ENCODE measurements at places on chromosomes 6 and 20.

- no peak for DNase-seq
Measured at GRCh38 chr6:37054171-37054570, 48.7 kb downstream of the FGD2 start.

DNA sequence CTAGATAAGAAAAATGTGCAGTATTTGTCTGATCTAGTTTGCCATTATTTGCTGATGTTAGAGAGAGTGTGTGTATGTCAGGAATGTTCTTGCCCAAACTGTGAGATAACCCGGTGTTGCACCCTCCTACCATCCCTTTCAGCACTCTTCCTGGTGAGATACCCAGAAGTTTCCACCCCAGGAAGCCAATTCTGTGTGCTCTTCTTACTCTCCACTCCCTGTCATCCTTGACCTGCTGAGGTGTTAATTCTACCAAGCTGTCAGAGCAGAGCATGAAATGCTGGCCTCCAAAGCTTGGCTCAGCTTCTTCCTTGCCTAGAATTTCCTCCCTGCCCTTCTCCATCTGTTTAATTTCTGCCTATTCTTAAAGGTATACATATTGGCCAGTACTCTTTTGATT is 237.3 kb upstream of the CNR1 start:
- no peak for DNase-seq

GRCh38 chr6:68497927-68498326 is 137.2 kb upstream of the ADGRB3 start:
- no peak for DNase-seq

DNA sequence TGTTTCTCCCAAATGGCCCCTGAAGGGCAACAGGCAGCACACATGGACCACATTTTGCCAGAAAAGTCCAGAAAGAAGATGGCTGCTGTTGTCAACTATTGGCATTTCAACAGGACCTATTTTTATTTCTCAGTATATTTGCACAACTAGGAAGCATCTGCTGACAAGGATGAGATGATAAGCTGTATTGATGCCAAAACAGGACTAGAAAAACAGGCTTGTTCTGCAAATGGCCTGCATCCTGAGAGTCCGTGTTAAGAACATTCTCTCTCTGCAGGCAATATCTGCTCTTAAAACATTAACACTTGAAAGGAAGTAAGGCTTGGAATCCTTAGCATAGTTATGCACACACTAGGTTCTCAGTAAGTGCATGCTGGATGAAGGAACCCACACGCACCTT is 283.7 kb downstream of the ESR1 start:
- DNase-seq = no peak

DNA sequence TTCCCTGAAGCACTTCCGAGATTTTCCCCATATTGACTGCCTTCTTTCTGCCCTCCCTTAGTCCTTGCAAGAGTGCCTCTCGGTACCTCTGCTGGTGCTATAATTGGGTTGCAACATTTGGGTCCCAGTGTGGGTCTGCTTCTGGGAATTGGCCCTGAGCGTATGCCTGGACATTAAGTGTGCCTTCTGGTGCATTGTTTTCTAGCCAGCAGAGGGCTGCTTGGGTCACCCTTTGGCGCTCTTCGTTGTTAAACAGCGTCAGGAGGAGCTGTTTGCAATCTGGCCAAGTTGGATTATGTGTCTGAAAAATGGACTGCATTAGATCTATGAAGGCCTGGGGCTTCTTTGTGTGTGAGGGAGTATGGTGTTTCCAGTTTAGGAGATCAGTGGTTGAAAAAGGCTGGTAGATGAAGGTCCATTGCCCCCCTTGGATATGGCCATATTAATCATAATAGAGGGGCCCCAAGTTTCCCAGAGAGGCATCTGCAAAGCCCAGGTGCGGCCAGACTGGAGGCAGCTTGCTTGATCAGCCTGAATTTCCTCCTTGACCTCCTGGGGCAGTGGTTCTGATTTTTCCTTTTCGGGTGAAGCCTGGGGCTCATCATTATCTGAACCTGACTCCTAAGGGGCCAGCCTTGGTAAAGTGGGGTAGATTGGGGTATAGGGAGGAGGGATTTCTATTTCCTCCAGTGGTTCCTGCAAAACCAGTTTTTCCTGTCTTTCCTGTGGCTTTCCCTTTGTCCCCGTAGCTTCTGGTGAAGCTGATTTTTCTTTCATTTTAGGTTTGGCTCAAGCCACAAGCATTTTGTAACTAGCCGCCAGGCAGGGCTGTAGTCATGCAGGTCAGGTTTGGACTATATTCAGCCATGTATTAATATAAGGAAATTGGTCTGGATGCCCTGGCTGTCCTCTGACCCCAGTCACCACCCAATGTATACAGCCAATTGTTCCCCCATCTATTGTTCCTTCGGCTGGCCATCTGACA is 85.4 kb upstream of the GPR6 start:
- DNase-seq = no peak

DNA sequence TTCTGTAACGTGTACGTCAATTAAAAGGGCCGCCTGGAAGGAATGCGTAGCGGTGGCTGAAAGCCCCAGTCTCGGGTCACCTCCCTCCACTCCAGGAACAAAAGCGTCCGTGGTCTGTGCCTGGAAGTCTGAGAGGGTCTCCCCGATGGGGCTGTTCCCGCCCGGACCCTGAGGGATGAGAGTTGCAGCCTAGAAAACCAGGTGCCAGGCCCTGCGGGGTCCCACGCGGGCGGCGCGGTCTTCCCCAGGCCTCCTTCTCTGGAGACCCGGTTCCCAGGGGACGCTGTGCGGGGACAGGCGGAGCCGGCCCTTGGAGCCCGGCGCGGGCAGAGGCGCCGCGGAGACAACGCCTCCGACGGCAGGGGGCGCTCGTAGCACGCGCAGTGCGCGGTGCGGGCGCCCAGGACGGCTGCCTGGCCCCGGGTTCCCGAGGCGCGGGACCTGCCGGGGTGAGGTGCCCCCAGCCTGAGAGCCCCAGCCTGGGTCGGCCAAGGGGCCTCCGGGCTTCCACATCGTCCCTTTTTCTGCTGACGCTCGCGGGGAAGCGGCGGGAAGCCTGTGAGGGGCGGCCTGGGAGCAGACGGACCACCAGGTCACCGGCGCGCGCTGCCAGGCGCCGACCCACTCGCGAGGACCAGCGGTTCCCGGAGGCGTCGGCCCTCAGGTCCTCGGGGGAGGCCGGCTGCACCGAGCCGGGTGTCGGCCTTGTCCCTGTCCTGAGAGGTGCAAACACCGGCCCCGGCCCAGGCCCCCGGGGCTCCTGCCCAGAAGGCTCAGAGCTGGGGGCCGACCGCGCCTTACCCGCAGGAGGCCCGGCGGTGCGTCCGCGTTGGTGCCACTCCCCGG is 5.3 kb upstream of the FOXC1 start:
- DNase-seq = peak; percentile 85

DNA sequence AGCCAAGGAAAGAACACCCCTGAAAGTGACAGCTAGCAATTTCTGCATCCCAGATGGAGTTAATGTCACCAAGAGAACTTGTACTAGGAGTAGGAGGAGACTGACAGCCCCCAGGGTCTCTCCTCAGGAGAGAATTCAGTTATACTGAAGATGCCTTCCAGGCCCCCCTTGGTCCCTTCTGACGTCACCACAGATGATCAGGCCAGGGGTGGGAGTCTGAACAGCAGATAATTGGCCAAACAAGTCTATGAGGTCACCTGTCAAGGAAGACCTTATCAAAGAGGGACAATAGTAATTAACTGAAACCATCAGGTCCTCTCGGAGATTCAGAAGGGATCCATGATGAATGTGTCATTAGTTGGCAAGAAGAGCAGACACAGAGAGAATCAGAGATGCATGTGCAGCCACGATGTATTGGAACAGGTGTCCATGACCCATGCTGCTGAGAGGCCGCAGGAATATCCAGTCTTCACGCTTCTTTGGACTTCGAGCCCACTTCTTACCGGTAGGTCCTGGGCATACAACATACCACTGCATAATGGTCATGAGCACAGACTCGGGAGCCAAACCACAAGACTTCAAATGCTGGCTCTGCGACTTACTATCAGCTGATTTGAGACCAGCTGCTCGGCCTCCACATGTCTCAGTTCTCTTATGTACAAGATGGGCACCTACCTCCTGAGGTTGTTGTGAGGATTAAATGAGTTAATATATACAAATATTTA is 10.2 kb downstream of the TRIM10 start:
- DNase-seq = no peak

DNA sequence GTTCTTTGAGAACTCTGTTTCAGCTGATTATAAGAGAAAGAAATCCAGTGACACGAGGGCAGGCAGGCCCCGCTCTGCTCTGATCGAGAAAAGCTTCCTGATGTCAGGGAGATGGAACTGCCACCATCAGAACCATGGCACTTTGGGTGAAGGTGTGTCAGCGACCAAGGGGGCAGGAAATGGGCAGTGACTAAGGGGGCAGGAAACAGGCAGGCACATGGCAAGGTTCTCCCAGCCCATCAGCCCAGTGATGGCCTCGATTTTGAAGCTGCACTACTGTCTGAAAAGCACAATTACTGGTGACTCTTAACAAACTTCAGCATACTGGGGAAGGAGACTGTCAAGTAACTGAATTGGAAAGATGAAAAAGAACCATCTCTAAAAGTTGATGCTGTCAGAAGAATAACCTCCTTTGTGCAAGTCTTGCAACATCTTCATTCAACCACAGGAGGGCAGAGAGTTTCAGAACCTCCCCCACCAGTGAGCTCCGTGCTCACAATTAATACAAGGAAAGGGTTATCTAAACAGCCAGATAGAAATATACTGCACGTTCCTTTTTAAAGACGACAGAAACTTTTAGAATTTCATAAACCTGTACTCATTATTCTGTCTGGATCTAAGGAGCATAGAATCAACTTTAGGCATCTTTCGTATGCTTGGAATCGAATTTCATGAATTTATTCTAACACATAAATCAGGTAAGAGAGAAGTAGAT is 39.1 kb downstream of the TMX4 start:
- no peak for DNase-seq

DNA sequence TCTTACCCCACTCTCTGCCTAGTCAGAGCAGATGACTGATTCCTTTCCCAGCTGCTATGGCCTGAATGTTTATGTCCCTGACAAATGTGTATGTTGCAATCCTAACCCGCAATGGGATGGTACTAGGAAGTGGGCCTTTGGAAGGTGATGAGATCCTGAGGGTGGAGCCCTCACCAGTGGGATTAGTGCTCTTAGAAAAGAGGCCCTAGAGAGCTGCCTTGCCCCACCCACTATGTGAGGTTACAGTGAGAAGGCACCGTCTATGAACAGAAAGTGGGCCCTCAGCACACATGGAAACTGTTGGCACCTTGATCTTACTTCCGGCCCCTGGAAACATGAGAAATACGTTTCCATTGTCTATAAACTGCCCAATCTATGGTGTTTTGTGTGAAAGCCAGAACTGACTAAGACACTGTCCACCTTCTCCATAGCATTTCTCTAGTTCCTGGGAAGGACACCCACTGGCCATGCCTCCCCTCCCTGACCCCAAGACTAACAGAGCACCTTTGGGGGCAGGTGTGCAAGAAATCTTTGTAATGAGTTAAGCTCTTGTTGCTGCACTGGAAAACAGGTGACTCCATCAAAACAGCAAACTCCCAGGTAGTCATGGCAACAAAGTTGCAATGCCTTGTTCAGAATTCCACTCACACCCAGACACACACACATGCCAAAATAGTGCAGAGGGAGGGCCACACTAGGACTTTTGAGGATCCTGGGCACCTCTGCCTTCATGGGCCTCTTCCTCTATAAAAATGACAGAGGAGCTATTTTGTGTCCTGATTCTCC is 16.2 kb downstream of the GABRR2 start:
- DNase-seq = no peak

- no peak for DNase-seq
Measured at GRCh38 chr6:23618366-23618765, 507.6 kb upstream of the NRSN1 start.

DNA sequence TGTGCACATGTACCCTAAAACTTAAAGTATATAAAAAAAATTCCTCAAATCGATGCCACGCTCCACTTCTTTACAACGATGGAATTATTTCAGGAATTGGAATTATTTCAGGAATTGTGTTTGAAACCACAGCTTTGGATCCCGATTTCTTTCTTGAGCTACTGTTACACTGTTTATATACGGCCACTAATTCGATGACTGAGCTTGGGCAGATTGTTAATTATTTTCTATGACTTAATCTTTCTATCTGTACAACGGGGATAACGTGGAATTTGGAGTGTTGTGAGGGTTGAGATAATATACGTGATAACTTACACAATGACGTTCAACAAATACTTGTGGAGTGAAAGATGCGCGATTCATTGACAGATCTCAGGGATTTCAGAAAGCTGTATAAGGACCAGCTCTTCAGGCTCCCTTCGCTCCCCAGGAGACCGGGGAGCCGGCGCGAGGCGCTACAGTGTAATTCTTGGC is 171.3 kb downstream of the SLC16A10 start:
- no peak for DNase-seq

Measured in glutamatergic neuron (in vitro differentiated cells).